ENCODE measurements at places on chromosomes 6 and 20.

DNA sequence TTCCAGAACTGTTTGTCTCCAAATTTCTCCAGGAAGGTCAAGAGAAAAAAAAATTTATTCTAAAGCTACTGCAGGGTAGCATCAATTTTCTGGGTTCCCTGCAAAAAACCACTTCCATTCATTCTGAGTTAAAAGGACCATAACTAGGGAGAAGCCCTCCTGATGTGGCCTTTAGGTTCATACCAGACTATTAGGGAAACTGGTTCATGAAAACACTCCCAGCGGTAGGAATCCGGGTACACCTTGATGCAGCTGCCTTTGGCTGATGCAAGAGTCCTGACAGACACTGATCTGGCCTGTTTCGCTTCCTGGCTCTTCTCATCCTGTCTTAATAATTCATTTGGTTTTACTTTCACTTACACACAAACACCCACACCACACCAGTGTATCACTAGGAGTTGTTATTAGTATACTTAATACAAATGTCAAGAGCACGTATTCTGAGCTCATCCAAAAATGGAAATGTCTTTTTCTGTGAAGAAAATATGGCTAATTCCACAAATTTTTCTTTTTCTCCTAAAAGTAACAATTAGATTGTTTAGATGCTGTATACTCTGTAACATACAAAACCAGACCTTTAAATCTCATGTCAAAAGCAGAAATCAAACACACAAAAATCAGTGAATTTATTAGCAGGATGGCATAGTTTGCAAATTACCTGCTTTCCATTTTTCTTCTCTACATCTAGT is 38.4 kb upstream of the ARHGAP18 start:
- no peak for DNase-seq

GRCh38 chr6:13487122-13488014 is at the start of gene GFOD1:
Gene GFOD1, minus strand, starts transcription at chr6:13487600. Its CDS starts 710 bp downstream, at chr6:13486890.
- peak; percentile 68 for DNase-seq

- DNase-seq, result no peak
Measured at GRCh38 chr6:45423824-45424450, 46.2 kb upstream of the SUPT3H start.

DNA sequence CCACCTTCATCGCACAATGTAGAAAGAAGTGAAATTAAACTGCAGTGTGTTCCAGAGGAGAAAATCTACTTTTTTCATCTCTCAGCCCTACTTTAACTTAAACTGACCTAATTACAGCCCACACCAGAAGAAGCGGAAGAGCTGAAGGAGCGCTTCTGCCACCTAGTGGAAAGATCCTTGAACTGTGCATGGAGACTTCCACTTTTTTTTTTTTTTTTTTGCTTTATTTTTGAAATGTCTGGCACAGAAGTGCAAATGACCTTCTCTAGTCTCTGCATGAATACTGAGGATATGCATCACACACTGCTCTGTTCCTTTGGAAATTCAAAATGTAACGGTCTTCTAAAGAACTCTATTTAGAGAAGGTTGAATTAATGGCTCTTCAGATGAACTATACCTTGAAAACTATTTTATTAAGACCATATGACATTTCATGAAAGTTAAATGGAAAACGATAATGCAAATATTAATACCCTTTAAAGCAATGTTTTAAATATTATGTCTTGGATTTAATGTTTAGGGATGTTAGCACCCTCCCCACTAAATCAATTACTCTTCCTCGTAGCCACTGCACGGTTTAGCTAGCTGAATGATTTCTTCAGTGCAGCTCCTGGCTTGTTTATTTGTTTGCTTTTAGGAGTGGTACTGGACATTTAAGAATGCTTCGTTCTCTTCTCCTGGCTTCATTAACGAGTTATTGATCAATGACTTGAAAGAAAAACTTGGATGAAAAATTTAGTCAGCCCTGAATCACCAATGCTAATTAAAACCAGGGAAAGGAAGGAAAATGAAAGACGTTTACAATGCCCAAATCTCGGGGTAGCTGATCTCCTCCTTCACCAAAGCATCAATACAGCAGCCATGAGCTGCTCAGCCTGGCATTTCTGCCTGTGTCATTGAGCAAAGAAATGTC is 569.6 kb upstream of the GJE1 start:
- peak; percentile 90 for DNase-seq

DNA sequence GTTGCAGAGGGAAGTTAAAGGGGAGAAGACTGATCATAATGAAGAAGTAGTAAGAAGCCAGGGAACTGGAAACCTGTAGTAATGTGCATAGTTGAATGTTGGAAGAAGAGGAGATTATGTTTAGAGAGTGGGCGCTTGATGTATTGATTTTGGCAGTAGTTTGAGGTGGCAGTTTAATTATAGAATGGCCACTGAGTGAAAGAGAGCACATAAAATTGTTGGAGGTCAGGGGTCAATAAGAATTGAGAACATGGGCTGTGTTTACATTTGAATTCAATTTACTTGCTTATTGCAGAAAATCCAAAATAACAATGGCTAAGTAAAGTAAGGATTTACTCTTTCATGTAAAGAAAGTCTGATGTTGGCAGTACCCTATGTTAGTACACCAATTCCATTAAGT is 15.7 kb downstream of the VTA1 start:
- no peak for DNase-seq

DNA sequence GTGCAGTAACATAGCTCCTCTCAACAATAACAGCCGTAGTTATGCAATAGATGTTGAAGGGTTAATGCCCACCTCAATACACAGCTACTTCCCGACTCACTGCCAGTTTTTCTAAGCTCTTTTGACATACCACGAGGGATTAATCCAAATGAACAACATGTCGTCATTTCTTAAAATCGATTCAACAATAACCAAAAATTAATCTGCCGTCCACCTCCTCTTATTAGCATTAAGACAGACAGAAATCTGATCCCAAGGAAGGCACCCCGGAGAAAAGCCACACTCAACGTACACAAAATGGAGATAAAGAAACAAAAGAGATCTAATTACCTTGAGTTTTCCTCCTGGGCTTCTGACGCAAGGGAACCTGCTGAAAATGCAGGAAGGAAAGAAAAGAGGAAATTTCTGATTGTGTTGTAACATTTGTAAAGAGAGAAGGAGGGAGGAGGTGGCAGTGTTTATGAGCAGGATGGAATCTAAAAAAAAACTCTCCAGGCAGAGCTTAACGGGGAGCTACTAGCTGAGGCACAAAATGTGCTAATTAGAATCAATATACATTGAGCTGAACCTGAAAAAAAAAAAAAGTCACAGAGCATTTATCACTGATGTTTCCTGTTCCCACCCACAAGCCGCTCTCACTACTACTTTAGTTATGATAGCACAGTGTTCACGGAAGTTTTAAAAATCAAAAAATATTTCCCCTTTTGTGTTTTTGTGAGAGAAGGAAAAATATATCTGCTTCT is 109.3 kb downstream of the IPCEF1 start:
- DNase-seq, result no peak

DNA sequence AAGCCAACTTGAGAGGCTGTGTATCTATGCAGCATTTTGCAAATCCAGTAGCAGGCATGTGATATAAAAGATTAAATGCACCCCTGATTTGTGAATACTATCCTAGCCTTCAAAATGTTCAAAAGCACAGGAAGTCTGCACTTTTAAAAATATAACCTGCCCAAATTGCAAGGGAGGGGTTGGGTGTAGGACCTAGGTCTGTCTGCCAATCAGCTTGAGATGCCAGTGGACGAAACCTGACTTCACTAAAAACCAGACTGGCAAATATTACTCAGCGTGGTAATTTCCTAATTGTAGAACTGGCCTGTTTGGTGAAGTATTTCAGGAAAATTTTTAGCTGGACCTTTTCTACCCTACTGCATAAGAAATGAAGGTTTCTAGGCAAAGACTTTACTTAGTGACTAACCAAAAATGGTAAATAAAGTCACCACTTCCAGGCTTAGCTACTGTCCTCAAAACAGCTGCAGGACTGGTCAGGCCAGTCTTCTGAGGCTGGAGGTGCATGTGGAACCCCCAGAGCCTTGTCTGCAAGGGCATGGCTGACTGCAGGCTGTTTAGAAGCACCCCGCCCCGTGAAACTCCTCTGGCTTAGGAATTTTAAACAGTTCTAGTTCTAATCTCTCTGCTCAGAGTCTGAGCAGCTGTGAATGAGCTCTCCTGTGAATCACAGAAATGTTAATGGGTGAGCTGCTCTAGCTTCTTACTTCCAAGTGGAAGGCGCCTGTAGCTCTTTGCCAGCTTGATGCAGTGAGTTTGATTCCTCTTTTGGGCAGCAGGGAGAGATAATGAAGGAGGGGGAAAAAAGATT is 104.4 kb upstream of the ESR1 start:
- no peak for DNase-seq

DNA sequence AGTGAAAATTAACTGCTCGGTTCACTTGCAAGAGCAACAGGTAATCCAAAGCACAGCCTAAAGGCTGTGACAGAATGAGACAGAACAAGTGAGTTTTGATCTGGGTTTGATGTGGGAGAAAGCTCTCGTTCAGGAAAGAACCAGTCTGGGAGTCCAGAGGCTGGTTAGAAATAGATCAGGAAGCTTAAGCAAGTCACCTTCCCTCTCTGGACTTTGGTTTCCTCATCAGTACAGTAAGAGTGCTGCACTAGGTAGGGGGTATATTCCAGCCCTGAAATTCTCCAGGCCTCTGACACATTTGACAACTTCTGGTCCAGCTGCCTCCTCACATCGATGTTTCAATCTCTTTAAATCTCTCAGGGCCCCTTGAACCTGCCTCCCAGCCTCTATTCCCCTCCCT is 33.7 kb upstream of the MDGA1 start:
- no peak for DNase-seq

GRCh38 chr6:139743664-139744437 is 369.4 kb upstream of the CITED2 start:
- DNase-seq, result peak; percentile 84

GRCh38 chr20:21739682-21740081 is 34.2 kb downstream of the PAX1 start:
- no peak for DNase-seq

- DNase-seq, result no peak
Measured at GRCh38 chr20:21175433-21175832, 49.6 kb downstream of the KIZ start.

GRCh38 chr6:163876391-163876790 is 461.9 kb downstream of the QKI start:
- no peak for DNase-seq

- DNase-seq, result no peak
Measured at GRCh38 chr6:34938268-34938667, 49.2 kb downstream of the ANKS1A start.

DNA sequence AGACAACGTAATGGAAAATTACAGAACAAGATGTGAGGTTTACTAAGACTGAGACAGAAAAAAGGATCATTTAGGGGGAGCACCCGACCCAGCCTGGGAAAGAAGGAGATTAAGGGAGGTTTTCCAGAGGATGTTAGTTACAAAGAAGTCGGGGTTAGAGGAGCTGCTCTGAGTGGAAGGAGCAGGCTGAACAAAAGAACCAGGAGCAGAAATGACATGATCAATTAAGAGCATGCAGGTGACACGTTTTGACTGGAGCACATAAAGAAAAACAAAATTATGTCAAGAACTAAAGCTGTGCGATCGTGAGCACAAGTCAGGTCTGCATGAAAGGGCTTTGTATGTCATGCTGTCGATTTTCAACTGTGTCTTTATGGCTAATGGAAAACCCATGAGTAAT is 417.3 kb upstream of the MARCKS start:
- no peak for DNase-seq

DNA sequence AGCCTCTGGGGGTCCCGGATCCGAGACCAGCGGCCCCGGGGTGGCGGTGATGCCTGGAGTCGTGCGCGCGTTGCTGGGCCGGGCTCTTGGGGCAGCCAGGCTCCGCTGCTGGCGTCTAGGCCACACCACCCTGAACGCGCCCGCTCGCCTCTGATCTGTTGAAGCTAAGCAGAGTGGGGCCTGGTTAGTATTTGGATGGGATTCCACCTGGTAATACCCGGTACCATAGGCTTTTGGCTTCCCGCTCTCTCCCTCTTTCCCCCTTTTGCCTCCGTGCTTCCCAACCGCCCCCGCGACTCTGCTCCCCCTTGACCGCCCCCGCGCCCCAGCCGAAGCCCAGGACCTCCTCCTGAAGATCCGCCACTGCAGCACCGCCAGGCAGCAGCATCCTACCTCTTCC is 1383.5 kb upstream of the DEFB115 start:
- peak; percentile 6 for DNase-seq

GRCh38 chr20:45032276-45032675 is 66.0 kb downstream of the STK4 start:
- no peak for DNase-seq

DNA sequence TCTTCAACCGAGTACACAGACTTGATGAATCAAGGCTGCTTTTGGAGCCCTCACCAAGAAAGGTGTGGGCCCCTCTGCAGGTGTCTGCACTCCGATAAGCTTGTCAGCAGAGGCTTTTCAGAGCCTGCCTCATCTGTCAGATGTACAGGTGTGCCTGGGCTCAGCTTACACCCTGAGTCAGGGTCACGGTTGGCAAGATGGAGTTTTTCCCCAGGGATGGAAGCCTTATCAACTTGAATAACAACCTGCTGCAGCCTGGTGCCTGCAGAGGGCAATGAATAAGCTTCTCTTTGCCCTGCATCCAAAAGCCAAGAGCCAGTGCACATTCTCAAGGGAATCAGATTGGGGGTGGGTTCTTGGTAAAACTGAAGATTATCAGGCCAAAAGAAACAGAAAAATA is 427.1 kb downstream of the CD83 start:
- DNase-seq, result no peak

- DNase-seq, result no peak
Measured at GRCh38 chr20:17549131-17549530, 18.0 kb upstream of the BFSP1 start.

DNA sequence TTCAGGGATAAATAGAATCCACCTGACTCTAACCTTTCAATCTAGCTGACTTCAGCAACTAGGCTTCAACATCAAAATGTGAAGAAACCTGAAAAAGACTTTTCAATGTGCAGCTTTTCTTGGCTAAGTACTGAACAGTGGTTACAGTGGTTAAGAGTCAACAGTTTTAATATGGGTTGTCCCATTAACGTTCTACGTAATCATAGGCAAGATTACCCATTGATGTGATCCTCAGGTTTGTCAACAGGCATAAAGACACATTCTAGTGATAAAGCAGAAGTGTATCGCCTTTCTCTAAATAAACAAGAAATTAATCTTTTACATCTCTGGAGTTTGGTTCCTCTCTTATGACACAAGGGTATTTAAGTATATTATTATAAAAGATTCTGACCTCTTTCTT is 154.1 kb upstream of the RUNX2 start:
- DNase-seq, result no peak

DNA sequence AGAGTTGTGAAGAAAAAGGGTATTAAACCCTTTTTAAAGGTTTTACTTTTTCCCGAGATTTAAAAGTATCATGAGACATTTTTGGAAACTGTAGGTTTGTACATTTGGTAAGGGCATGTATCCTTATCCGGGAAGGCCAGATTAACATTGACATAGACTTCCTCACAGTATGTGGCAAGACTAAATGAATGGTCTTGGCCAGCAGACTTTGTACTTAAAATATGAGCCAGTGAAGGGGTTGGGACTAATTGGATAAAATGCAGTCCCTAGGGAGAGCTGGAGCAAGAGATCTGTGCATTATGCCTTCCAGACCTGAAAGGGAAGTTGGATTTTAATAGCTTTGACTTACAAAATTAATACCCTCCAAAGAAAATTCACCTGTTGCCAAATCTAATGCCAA is 60.4 kb upstream of the CCN2 start:
- peak; percentile 17 for DNase-seq

GRCh38 chr20:32329817-32330554 is 28.1 kb upstream of the ASXL1 start:
- DNase-seq, result no peak

GRCh38 chr6:27187231-27188060 is 60.1 kb upstream of the PRSS16 start:
- DNase-seq, result no peak
